A172 (cell line): ENCODE measurements at places on chromosomes 16 and 17. TPM values are rescaled to one million over a fixed set of nuclear protein-coding genes. Genes with fewer than 3 reads are reported as not detected.

DNA sequence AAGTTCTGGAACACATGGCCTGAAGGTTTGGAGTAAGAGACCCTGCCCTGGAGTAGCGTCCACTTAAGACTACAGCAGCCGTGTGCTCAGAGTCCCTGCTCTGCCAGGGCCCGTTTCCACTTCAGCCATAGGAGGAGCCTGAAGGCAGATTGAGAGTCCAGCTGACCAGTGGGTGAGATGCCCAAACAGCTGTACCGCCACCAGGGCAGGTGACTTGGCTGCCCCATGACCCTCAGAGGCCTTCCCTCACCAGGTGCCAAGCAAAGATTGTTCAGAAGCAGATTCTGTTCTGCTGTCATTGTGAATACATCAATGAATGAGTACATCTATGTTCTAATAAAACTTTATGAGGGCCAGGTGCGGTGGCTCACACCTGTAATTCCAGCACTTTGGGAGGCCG, 178.8 kb downstream of the RAB11FIP4 start:
- DNase-seq = no peak

GRCh38 chr17:32486111-32486700, 587 bp upstream of the CDK5R1 start:
- DNase-seq = peak; percentile 73

DNA sequence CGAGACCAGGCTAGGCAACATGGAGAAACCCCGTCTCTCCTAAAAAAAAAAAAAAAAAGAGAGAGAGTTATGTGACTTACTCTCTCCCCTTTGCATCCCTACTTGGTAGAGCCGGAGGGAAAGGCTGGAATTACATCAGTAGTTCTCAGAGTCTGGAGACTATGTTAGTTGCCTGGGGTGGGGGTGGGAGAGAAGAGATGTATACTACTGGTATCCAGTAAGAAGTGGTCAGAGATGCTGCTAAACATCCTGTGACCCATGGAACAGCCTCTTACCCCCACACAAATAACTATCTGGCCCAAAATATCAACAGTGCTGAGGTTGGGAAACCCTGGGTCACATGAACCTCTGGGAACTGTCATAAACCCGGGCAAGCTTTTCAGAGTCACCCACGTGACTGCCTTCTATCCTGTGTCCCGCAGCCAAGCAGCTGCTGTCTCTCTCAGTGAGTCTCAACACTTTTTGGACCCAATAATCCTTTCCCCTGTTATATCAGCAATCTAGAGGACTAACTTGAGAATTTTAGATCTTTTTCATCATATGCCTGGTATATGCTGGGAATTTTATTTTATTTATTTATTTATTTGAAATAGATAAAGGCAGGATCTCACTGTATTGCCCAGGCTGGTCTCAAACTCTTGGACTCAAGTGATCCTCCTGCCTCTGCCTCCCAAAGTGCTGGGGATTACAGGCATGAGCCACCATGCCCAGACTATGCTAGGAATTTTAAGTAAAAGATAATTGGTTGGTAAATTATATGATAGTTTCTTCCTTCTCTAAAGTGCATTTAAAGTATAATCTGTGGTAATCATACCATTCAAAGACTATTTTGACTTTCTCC, 8.7 kb downstream of the EIF1 start:
- no peak for DNase-seq

GRCh38 chr16:58128711-58129096, 477 bp downstream of the CFAP20 start:
- DNase-seq = peak; percentile 22

DNA sequence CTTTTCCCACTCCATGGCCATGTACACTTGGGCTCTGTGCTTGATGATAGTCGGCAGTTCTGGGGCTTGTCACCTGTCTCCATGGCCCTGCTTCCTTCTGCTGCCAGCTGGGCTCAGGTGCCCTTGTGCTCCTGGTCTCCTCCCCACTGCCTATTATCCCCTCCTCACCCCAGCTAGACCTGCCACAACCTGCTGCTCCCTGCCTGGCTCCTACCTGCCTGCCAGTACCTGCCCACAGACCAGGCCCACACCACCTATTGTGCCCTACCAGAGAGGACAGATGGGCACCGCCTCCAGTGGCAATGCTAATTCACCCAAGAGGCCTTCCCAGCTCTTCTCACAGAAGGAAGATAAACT, 538 bp upstream of the RAPGEFL1 start:
- DNase-seq = no peak

GRCh38 chr16:65355706-65356105, 233.8 kb upstream of the CDH11 start:
- DNase-seq = no peak

- DNase-seq = peak; percentile 80
Observed at GRCh38 chr16:24721830-24722238, 7.6 kb upstream of the TNRC6A start.

GRCh38 chr17:10631048-10631700, 25.9 kb downstream of the MYH3 start:
- peak; percentile 38 for DNase-seq

GRCh38 chr17:61127960-61128359, 271.7 kb upstream of the TBX2 start:
- no peak for DNase-seq

GRCh38 chr16:6682142-6682811, 650.4 kb upstream of the RBFOX1 start:
- DNase-seq = no peak

- no peak for DNase-seq
Observed at GRCh38 chr16:8571061-8571596, 19.2 kb downstream of the TMEM114 start.

DNA sequence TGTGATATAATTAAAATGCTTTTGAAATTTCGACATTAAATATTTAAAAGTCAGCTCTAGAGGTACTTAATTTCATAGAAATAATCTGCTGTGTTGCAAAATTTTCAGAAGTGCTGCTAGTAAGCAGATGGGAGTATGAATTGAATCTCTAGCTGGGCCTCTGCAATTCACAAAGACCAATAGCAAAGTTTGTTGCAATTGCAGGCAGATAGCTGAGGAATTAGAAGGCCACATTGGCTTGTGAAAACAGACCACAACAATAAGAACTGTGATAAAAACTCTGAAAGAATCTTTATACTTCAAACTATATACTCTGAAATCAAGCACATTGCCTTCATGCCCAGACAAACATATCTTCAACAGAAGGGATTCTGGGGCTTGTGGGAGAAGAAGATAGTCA, 636.3 kb upstream of the SOX9 start:
- no peak for DNase-seq

GRCh38 chr16:28062847-28063521, 530 bp downstream of the GSG1L start:
- DNase-seq = no peak

GRCh38 chr17:58281511-58282011, 826 bp upstream of the MPO start:
- no peak for DNase-seq

DNA sequence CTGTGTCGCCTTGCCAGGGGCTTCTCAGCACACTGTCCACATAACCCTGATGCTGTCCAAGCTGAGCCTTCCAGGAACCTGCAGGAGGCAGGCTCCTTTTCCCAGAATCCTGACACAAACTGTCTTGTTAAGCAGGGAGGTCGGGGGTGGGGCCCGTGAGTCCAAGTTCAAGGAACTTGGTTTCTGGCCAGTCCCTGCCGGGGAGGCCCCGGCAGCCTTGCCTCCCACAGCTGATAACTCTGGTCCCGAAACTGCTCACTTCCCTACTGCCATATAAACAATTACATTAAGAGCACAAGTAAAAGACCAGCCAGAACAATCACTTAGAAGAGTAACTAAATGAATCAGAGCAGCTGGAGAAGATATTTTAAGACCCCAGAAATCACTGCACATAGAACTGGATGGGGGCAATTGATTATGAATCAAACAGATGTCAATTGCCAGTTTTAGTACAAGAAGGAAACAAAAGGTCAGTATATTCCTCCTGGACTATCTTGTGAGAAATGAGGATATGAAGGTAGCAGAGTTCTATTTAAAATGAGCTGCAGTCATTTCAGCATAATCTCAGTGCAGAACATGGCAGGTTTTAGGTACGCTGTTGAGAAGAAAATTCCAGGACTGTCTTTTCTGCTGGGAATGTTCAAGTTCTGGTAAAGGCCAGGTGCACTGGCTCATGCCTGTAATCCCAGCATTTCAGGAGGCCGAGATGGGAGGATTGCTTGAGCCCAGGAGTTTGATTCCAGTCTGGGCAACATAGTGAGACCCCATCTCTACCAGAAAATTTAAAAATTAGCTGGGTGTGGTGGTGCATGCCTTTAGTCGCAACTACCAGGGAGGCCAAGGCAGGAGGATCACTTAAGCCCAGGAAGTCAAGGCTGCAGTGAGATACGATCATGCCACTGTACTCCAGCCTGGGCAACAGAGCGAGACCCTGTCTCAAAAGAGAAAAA, 169.8 kb downstream of the PITPNC1 start:
- DNase-seq = peak; percentile 6

- no peak for DNase-seq
Observed at GRCh38 chr16:54027995-54028394, 258.6 kb downstream of the IRX3 start.

- DNase-seq = peak; percentile 53
Observed at GRCh38 chr17:42845918-42846593, 1.7 kb downstream of the AOC2 start.

GRCh38 chr16:15925631-15926030, 23.8 kb upstream of the ABCC1 start:
- DNase-seq = no peak

GRCh38 chr17:2962729-2963128, 100.7 kb downstream of the OR1D5 start:
- DNase-seq = no peak

- DNase-seq = no peak
Observed at GRCh38 chr17:71098071-71098470, 928.7 kb downstream of the KCNJ2 start.

GRCh38 chr16:52568983-52569690, 22.2 kb upstream of the TOX3 start:
- no peak for DNase-seq

GRCh38 chr16:86477642-86478041, 32.7 kb upstream of the FOXF1 start:
- DNase-seq = no peak

DNA sequence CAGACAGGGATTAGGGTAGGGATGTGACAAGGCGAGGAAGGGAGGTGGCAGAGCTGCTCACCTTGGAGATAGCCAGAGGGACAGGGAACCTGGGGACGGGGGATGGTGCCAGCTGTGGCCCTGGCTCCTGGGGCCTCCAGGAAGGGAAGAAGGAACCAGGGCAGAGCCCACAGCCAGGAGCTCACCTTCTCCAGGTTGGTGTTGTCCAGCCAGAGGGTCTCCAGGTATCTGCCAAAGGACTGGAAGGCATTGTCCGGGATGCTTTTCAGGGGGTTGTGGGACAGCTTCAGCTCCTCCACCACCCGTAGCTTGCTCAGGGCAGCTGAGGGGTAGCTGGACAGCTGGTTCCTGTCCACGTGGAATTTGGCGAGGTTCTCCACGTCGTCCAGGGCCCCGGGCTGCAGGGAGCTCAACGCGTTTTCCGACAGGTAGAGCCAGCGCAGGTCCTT, 801 bp downstream of the CHAD start:
- DNase-seq = no peak

- DNase-seq = no peak
Observed at GRCh38 chr17:21524211-21524591, 148.0 kb downstream of the KCNJ12 start.

Gene USH1G
- 0.28 TPM in 1 of 2 replicates, not detected in the other for total RNA-seq

Gene BEAN1
- 0.91 and 1.7 TPM in 2 replicates for total RNA-seq

Gene RND2
- 0.05 TPM in 1 of 2 replicates, not detected in the other for total RNA-seq

Gene SLC12A3
- not detected in 2 replicates for total RNA-seq

Gene MYH3
- 3.9 and 5.6 TPM in 2 replicates for total RNA-seq

Gene ACSM5
- total RNA-seq = 0.74 TPM in 1 of 2 replicates, not detected in the other

Gene KAT8
- 46.6 and 55.6 TPM in 2 replicates for total RNA-seq

Gene KRT33A
- total RNA-seq = not detected in 2 replicates

Gene KRT15
- 29.8 and 31.9 TPM in 2 replicates for total RNA-seq

Gene FN3K
- total RNA-seq = 2.1 and 2.9 TPM in 2 replicates

Gene EARS2
- 30.8 and 33.1 TPM in 2 replicates for total RNA-seq

Gene HID1
- total RNA-seq = 0.65 and 2.7 TPM in 2 replicates

Gene ZNF423
- not detected in 2 replicates for total RNA-seq

Gene NOG
- 94.6 and 149 TPM in 2 replicates for total RNA-seq

Gene ZP2
- total RNA-seq = not detected in 2 replicates

Gene EXOC3L1
- total RNA-seq = 0.12 and 0.50 TPM in 2 replicates

Gene GCSH
- 72.8 and 85.0 TPM in 2 replicates for total RNA-seq
